ENCODE measurements at places on chromosomes 1 and 21.

GRCh38 chr1:44881011-44881632, 38.1 kb upstream of the PTCH2 start:
- no peak for DNase-seq

- DNase-seq = no peak
Measured at GRCh38 chr1:39105841-39106765, 80.0 kb downstream of the NDUFS5 start.

GRCh38 chr1:24477309-24477708, 25.3 kb upstream of the RCAN3 start:
- DNase-seq = no peak

DNA sequence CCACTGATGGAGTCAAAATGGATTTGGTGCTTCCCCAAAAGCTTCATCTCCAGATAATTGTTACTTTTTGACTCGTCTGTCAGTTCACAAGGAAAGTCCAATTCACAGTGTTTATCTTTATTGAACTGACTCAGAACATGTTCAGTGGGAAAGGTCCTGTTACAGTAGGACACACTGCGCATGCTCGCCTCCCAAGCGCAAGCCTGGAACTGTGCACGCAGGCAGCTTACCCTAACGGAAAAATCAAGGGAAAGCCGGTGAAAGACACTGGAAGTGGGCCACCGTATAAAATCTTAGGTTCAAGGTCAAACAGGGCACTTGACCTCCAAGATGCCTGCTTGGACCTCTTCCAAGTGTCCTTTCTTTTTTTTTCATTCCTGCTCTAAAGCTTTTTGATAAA, 174.6 kb downstream of the USP25 start:
- DNase-seq = no peak

- no peak for DNase-seq
Measured at GRCh38 chr1:212269306-212269705, 15.9 kb upstream of the PPP2R5A start.

GRCh38 chr21:44521928-44522752, 17.9 kb downstream of the KRTAP10-1 start:
- DNase-seq = no peak
